SK-N-DZ (cell line): ENCODE measurements at places on chromosomes 13 and 19.

- DNase-seq, result no peak
Observed at GRCh38 chr19:53826876-53827275, 2.8 kb upstream of the NLRP12 start.

- DNase-seq, result no peak
Observed at GRCh38 chr13:102599426-102600012, 2.7 kb downstream of the TPP2 start.

DNA sequence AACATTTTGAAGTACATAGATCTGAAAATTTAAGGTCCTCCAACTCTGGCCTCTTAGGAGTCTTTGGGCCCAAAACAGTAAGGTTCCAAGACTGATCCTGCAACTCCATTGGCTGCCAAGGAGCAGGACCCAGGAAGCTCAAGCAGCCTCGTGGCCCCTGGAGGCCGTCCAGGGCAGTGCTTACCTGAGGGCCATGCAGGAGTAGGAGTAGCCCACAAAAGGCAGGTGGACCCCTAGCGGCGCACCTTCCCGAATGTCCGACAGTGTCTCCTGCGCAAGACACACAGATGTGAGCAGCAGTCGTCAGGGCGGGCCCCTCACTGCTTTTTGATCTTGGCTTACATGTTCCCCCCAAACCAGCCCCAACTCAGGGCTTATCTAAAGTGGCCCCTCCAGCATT, 5.7 kb upstream of the SIX5 start:
- no peak for DNase-seq

- DNase-seq, result no peak
Observed at GRCh38 chr13:20964904-20965303, 62.4 kb upstream of the XPO4 start.

- DNase-seq, result no peak
Observed at GRCh38 chr13:43009506-43009905, 13.9 kb upstream of the DNAJC15 start.
